ENCODE measurements at places on chromosomes 11 and 22.
A peak's percentile ranks its signal among the peaks of the same experiment; 100 is the strongest.

GRCh38 chr11:67496113-67496512 lies 9.1 kb downstream of the PITPNM1 start:
- DNase-seq: no peak

- no peak for DNase-seq
Observed at GRCh38 chr11:32107647-32108046, 16.8 kb downstream of the RCN1 start.

DNA sequence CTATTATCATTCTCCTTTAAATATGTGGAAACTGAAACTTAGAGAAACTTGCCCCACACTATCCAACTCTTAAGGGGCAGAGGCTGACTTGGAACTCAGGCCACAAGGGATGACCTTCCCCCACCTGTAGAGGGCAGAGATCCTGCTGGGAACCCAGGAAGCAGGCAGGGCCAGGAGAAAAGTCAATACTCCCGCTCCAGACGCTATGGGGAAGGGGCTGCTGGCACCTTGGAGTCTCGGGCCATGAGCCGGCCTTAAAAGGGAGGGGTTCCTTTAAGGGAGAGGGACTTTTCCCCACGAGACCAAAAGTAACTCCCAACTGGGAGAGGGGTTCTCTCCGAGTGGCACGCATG lies 620 bp upstream of the ANO5 start:
- no peak for DNase-seq

DNA sequence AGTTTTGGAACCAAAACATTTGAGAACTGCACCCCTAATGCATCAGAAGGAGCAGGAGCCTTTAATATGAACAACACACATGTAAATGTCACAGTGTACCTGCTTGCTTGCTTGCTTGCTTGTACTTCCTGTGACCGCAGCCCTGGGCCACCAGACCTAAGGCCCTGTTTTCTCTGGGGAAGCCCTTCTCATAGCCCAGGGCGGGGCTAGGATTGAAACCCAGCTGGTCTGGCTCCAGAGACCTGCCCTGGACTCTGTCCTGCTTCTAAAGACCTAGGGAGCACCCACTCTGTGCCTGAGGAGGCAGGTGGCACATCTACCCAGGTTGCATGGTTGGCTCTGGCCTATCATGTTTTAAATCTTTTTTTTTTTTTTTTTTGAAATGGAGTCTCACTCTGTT lies 7.6 kb upstream of the MCM5 start:
- no peak for DNase-seq

DNA sequence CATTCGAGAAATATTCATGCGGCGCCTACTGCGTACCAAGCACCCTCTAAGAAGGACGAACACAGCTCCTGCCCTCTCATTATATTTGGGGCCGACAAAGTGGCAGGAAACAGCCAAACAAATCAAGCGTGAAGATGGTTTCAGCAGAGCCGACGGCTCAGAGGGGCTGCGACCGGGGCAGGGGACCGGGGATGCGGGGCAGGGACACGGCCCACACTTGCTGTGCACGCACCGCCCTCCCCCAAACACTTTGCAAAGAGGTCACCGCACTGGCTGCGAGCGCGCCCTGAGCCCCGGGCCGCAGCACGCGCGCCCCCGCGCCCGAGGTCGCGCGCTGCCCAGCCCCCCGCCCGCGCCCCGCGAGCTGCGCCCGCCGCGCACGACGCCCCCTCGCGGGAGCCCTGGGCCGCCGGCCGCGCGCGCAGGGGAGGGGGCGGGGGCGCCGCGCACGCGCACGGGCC lies 255 bp upstream of the SYNGR1 start:
- no peak for DNase-seq

DNA sequence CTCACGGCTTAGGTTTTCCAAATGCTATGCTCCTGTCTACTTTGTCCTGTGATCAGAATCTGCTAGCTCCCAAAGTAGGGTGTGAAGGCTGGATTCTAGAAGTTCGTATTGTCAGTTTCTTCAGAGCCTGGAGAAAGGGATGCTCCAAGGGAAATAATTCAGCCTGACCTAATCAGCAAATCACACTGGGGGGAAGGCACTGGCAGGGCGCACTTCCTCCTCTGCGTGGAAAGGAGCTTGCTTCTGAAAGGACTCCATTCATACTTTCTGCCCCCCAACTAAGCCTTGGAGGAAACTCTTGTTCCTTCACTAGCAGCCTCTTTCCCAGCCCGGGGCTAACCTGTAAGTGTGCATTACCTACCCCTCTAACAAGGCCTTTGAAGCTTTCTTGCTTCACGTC lies 165.9 kb downstream of the NAV2 start:
- DNase-seq: no peak

- no peak for DNase-seq
Observed at GRCh38 chr11:128500493-128500892, 86.9 kb downstream of the ETS1 start.

GRCh38 chr11:56152333-56152732 lies 7.8 kb downstream of the OR8K5 start:
- DNase-seq: no peak

DNA sequence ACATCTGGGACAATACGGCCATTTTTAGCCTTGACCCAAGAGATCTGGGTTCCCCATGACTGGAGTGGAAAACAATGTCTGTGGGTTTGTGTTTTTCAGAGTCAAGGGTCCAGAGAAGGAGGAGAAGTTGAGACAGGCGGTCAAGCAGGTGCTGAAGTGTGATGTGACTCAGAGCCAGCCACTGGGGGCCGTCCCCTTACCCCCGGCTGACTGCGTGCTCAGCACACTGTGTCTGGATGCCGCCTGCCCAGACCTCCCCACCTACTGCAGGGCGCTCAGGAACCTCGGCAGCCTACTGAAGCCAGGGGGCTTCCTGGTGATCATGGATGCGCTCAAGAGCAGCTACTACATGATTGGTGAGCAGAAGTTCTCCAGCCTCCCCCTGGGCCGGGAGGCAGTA lies 15.7 kb downstream of the NNMT start:
- no peak for DNase-seq

DNA sequence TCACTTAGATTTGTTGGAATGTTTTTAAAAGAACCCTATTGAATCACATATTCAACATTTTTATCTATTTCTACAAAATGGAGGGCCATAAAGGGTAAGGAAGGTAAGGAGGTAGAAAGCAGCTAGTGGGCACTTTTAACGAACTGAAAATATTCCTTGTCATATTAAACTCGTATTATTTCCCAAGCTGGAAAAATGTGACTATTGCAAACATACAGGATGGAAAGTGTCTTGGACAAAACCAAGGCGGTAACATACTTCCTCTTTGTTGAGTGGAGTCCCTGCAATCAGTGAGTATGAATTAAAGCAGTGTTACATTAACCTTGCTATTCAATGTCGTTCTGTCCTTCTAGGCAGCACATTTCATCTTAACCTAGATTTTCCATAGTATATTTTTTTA lies 165.6 kb downstream of the RCN1 start:
- no peak for DNase-seq

- no peak for DNase-seq
Observed at GRCh38 chr11:2885017-2885677, 428 bp downstream of the CDKN1C start.

DNA sequence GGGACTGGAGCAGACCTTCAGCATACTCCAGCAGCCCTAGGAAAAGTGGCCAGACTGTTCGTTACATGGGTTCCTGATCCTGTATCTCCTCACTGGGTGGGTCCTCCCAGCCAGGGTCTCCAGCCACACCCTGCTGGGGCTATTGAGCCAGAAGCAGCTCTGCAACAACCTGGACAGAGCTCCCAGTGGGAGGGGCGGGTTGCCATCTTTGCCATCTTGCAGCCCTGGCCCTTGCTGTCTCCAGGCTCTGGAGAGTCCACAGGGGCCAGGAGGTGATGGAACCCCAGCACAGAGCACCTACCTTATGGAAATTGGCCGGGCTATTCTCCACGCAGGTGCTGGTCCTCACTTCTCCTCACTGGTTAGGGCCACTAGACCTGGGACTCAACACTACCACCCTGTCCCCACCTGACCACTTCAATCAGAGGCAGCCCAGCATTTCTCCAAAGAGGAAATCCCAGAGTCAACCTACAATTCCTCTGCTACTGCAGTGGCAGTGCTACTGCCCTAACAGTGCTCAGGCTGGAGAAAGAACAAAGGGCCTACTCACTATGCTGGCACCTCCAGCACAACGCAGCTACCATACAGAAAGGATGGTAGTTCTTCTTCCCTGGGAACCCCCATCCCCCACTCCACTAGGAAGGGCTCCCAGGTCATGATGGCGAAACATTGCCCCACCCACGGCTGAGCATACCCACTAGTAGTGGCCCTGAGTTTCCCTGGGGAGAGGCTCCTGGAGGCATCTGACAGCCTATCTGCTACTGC lies 290.2 kb upstream of the NCAM1 start:
- no peak for DNase-seq

DNA sequence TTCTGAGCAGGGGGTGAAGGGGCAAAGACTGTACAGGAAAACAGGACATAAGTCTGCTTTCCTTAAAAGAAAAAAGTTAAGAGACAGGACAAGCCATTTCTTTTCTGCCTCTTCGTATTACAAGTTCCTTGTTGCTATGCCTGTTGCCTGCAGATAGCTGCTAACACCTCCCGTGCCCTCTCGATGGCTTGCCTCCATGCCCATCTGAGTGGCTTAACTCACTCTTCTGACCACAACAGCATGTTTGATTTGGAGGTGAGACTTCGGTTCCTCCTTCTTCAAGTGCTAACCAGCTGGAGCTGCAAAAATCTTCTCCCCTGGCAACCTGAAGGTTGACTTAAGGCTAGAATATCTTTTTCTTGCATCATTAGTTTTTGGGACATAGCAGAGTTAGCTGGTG lies 103.1 kb downstream of the PRR5L start:
- DNase-seq: no peak

DNA sequence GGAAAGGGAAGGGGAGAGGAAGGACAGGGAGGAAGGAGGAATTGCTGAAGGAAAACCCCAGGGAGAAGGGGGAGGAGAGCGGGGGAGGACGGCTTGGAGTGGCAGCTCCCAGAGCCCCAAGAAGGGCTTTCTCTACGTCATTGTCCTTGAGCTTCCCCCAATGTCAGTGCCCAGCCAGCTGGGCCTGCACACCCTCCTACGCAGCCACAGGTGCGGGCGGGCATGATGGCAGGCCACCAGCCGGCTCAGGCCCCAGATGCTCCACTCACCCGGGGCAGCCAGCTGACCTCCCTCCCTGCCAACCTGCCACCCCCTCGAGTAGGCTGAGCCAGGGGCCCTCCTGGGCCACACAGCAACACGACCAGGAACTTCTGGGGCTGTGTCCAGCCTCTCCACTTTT lies 11.2 kb downstream of the SYT7 start:
- DNase-seq: no peak

- no peak for DNase-seq
Observed at GRCh38 chr22:26743149-26743548, 85.8 kb downstream of the MIAT start.

GRCh38 chr22:24803064-24803542 lies 2.9 kb upstream of the SGSM1 start:
- DNase-seq: no peak

- DNase-seq: no peak
Observed at GRCh38 chr11:110317516-110317932, 21.1 kb upstream of the RDX start.

DNA sequence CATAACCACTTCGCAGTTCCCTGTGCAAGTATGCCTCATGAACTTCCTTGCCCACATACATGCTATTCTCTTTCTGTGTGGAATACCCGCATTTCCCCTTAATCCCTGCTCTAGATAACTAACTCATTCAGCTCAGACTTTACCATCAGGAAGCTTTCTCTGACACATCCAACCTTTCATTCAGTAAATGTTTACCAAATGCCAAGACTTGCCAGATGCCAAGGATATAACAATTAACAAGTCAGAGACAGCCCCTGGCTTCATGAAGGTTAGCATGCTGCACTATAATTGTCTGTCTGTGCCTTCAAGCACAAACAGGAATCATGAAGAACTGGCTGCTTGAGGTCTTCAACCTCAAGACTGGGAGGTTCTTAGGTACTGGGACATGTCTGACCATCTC lies 71.2 kb upstream of the GDPD4 start:
- DNase-seq: no peak

DNA sequence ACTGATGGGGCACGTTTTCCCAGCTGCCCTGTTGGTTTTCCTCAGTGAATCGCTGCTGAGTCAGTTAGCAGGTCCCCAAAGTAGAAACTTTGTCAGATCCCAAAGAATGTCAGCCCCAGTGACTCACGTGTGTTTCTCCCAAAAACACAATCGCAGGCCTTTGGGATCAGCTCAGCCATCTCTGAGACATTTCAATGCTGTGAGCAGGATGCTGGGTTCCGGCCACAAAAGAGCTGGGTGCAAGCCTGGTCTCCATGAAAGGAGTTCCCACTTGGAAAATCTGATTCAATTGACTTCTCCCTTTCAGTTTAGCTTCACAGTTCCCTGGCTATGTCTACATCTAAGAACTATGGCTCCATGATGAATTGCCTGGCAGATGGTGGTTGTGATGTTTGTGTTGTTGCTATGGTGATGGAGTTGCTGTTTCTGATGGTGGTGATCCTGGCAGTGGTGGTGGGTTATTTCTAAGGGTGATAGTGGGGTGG lies 28.0 kb downstream of the MYEOV start:
- DNase-seq: peak; percentile 45

GRCh38 chr11:43377389-43377788 lies 18.7 kb downstream of the TTC17 start:
- no peak for DNase-seq

- no peak for DNase-seq
Observed at GRCh38 chr11:12291313-12291712, 86.1 kb upstream of the PARVA start.

DNA sequence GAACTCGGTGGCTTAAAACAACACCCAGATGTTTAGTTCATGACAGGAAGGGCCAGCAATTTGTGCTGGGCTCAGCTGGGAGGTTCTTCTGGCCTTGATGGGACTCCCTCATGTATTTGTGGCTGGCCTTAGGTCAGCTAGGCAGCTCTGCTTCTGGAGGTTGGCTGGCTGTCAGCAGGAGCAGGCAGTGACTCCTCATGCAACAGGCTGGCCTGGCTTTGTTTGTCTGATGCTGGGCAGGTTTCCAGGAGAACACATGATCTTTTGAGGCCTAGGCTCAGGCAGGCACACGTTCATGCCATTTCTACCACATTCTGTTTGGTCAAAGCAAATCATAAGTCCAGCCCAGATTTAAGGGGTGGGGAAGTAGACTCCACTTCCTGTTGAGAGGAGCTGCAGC lies 571.2 kb downstream of the TBC1D22A start:
- DNase-seq: no peak

Measured in skeletal muscle cell (primary cell).